ENCODE measurements at places on chromosomes 5 and 9. TPM values are rescaled to one million over a fixed set of nuclear protein-coding genes. Genes with fewer than 3 reads are reported as not detected.

The CD74 gene
- total RNA-seq, result 697 TPM

The OTP gene
- not detected for total RNA-seq

The ZNF462 gene
- total RNA-seq, result 16.2 TPM

The LTC4S gene
- total RNA-seq, result 8.9 TPM

The FOXD4L3 gene
- total RNA-seq, result not detected

The IL5 gene
- total RNA-seq, result not detected

The FAM81B gene
- not detected for total RNA-seq

The TCF7 gene
- total RNA-seq, result 3.7 TPM

The C5orf63 gene
- 2.9 TPM for total RNA-seq

The MEGF10 gene
- total RNA-seq, result 0.47 TPM

The COL23A1 gene
- 1.0 TPM for total RNA-seq

The PCDHGB7 gene
- 25.2 TPM for total RNA-seq

The RORB gene
- total RNA-seq, result 0.50 TPM

The PDLIM4 gene
- total RNA-seq, result 19.5 TPM

The FAM78A gene
- 5.8 TPM for total RNA-seq

The TLX3 gene
- total RNA-seq, result not detected

The NME5 gene
- 0.36 TPM for total RNA-seq

The SNX30 gene
- total RNA-seq, result 12.7 TPM

All from omental fat pad (tissue), 4 donors.